ENCODE measurements at places on chromosomes 6 and 20. TPM values are rescaled to one million over a fixed set of nuclear protein-coding genes. Genes with fewer than 3 reads are reported as not detected.

GRCh38 chr20:41507436-41507835 is 110.7 kb downstream of the CHD6 start:
- DNase-seq: no peak

- DNase-seq: peak; percentile 39
These were observed 215.8 kb upstream of the CDYL start for GRCh38 chr6:4560221-4561077.

GRCh38 chr6:22036275-22036674 is 260.6 kb downstream of the PRL start:
- no peak for DNase-seq

- no peak for DNase-seq
These were observed 12.5 kb upstream of the FOXC1 start for GRCh38 chr6:1597121-1597744.

GRCh38 chr20:5845681-5846615 is 95.7 kb downstream of the SHLD1 start:
- DNase-seq: no peak

- DNase-seq: no peak
These were observed 136.8 kb downstream of the JARID2 start for GRCh38 chr6:15382712-15383111.

DNA sequence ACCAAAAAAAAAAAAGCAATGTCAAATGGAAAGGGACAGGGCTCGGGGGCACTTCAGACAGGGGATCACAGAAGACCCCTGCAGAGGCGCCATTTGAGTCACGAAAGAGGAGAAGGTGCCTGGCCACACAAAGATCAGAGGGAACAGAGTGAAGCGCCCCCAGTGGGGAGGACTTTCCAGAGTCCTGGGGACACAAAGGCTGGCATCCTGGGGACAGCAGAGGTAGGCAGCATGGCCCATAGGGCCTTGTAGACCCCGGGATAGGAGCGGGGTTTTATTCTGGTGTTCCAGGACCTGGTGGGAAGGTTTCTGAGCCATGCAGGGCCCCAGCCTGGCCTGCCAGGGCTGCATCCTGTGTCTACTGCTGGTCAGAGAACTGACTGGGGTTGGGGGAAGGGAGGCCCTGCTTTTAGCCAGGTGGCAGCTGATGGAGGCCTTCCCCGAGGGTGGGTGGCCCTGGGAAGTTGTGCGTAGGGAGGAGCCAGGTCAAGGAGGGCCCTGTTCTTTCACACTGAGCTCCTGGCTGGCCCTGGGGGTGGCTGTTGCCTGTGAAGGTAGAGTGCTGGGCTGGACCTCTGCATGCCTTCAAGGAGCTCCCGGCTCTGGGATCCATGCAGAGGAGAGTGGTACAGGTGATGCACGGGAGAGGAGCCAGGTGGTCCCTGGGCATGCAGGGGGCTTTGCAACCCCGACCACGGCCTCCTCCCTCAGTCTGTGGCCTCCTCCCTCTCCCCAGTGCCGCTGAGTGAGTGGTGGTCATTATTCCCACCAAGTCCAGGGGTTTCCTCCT is 117.9 kb downstream of the CDH4 start:
- no peak for DNase-seq

GRCh38 chr20:62123450-62124118 is 1.3 kb downstream of the LSM14B start:
- DNase-seq: no peak

The WFDC5 gene
- not detected for polyA plus RNA-seq

The FAM83D gene
- not detected for polyA plus RNA-seq

The LY6G5C gene
- 5.8 TPM for polyA plus RNA-seq

The MLIP gene
- polyA plus RNA-seq: not detected

The NKX2-2 gene
- not detected for polyA plus RNA-seq

All from CD14-positive monocyte (primary cell).